GM18507 (cell line): ENCODE measurements at places on chromosomes 5 and 9.

DNA sequence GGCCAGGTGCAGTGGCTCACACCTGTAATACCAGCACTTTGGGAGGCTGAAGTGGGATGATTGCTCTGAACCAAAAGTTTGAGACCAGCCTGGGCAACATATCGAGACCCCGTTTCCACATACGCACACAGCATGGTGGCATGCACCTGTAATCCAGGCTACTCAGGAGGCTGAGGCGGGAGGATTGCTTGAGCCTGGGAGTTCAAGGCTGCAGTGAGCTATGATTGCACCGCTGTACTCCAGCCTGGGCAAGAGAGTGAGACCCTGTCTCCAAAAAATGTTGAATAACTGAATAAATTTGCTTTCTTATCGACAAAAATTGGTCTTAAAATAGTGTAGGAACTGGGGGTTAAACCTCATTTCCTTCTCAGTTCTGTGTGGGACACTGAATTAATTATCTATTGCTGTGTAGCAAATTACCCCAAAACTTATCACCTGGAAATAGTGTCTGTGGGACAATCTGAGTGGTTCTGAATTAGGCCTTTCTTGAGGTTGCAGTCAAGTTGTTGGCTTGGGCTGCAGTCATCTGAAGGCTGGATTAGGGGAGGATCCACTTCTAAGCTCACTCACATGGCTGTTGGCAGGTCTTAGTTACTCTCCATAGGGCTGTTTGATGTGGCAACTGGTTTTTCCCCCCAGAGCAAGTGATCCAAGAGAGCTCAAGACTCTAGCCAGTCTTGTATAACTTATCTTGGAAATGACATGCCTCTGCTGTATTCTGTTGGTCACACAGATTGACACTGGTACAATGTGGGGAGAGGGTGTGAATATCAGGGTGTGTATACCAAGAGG, 2.0 kb downstream of the SNX30 start:
- no peak for DNase-seq

- no peak for DNase-seq
Observed at GRCh38 chr5:115417076-115417475, 120.6 kb upstream of the CCDC112 start.

GRCh38 chr5:96624596-96624995, 37.6 kb upstream of the CAST start:
- DNase-seq = no peak

GRCh38 chr9:105658351-105658750, 3.9 kb upstream of the TAL2 start:
- no peak for DNase-seq

DNA sequence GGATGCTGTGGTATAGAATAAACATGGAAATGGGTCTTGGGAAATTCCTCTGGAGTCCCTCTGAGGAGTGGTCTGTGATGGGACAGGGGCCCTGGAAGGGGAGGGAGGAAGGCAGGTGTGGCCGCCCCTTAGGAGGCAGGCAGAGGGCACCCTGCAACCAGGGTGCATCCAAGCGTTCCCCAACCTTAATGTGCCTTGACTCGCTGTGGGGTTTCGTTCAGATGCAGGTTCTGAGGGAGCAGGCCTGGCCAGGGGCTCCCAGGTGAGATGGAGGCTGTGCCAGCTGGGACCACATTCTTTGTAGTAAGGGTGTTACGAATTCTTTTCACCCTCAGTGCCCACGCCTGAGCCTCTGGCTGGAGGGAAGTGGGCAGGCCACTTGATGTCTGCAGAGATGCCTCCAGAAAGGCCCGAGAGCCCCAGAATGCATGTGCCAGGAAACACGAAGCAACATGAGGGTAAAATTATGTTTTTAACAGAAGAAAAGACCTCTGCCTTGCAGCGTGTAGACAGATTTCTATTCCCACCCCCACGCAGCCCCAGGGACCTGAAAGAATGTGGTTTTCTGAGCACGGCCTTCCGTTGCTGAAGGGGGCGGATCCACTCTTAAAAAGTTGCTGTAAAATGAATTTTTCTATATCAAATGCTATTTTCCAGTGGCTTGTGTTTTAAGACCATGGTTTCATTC, 150.4 kb upstream of the IER5L start:
- no peak for DNase-seq

DNA sequence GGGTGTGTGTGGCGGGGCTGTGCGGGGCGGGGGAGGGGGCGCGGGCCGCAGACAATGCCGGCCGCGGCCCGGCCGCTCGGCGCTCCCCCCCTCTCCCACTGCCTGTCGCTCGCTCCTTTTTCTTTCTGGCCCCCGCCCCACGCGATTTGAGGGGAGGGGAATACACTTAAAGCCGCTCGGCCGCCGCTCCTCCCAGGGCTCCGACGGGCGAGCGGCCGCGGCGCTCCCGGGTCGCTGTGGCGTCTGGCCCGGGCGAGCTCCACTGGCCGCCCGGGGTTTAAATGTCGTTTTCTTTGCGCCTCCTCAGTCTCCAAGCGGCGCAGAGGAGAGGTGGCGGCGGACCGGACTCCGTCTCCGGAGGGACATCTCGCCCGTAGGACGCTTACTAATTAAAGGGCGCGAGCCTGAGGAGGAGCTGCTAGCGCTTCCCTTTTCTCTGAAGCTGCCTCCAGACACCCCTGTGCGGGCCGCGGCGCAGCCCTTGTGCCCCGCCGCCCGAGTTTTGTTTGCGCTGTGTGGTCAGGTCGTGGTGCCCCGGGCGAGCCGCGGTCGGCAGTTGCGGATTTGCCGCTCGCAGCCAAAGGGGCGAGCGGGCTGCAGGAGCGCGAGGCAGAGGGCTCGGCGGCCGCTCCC, 1.4 kb downstream of the ZSWIM6 start:
- DNase-seq = no peak
